ENCODE measurements at places on chromosomes 4 and X. TPM values are rescaled to one million over a fixed set of nuclear protein-coding genes. Genes with fewer than 3 reads are reported as not detected.

The CTAG1A gene
- total RNA-seq: not detected

The SLITRK4 gene
- total RNA-seq: 95.2 TPM

The PAGE1 gene
- not detected for total RNA-seq

The C4orf51 gene
- total RNA-seq: not detected

The CORIN gene
- total RNA-seq: 0.12 TPM

The GYG2 gene
- total RNA-seq: 9.7 TPM

The N4BP2 gene
- 8.8 TPM for total RNA-seq

The ARHGAP36 gene
- not detected for total RNA-seq

The TMEM31 gene
- total RNA-seq: not detected

The MRPS18C gene
- total RNA-seq: 40.5 TPM

The TFE3 gene
- 56.8 TPM for total RNA-seq

The RASSF6 gene
- 0.07 TPM for total RNA-seq

The TCEAL6 gene
- not detected for total RNA-seq

The CFAP47 gene
- 0.15 TPM for total RNA-seq

The HMGB2 gene
- 130 TPM for total RNA-seq

The NHSL2 gene
- 0.05 TPM for total RNA-seq

The CXCR3 gene
- not detected for total RNA-seq

The UGT2B11 gene
- not detected for total RNA-seq

The LDB2 gene
- not detected for total RNA-seq

The ADH1A gene
- not detected for total RNA-seq

The FAM241A gene
- total RNA-seq: 6.2 TPM

The HMX1 gene
- total RNA-seq: not detected

The PIGA gene
- total RNA-seq: 19.9 TPM

The BEX1 gene
- total RNA-seq: not detected

The SERTM2 gene
- not detected for total RNA-seq

The FGF16 gene
- not detected for total RNA-seq

The BEX5 gene
- total RNA-seq: 3.0 TPM

The GRIA2 gene
- total RNA-seq: not detected

The DGKK gene
- total RNA-seq: not detected

The NMU gene
- 4.9 TPM for total RNA-seq

The PKD2 gene
- total RNA-seq: 12.7 TPM

The PPID gene
- total RNA-seq: 35.2 TPM

The UGT2B17 gene
- total RNA-seq: not detected

The IL2 gene
- total RNA-seq: not detected

The C1QTNF7 gene
- total RNA-seq: not detected

The NOCT gene
- 20.2 TPM for total RNA-seq

The DRD5 gene
- total RNA-seq: not detected

The POU3F4 gene
- not detected for total RNA-seq

The SMIM10 gene
- total RNA-seq: 3.2 TPM

Measured in NCI-H460 (cell line).